ENCODE measurements at places on chromosomes 16 and 17.

DNA sequence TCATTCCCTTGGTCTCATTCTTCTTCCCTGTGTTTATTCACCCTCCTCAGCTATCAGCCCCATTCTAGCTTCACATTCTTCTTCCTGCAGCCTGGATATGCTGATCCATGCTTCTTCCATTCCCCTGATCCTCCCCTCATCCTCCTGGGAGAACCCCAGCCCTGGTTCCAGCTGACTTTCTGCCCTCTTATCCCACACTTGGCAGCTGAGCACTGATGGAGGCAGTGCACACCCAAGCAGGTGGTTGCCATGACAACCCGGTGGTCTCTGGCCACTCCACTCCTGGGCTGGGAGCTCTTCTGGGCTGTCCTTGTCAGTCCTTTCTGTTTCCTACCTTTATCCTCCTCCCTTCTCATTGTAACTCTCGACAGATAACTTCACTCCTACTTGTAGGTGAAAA, 16.7 kb upstream of the TUBG2 start:
- no peak for DNase-seq

- DNase-seq: no peak
Observed at GRCh38 chr17:20206068-20206467, 196.9 kb downstream of the SPECC1 start.

DNA sequence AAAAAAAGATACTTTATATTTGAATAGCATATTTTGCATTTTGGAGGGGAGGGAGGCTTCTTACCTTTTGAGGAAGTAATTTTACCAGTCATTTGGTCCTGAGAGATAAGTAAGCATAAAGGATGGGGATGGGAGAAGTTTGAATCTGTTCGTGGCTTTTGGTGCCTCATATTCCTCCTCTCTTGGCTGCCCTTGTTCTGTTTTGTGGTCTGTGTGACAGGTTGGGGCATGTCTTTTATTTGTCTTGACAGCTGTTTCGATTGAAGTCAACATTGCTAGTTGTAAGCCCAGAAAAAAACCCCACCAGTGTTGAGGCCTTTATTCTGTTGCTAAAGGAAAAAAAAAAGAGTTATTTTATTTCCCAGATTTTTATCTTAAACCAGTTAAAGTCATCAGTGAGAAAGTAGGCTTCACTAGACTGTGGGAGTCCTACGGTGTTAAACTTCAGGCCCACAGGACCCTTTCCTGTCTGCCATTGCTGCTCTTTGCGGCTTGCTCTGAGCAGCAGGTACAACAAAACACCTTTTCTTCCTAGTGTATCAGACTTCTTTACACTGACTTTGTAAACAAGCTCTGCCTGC, 11.4 kb downstream of the SLC7A6 start:
- no peak for DNase-seq

- no peak for DNase-seq
Observed at GRCh38 chr17:37736428-37736827, 8.4 kb downstream of the HNF1B start.

DNA sequence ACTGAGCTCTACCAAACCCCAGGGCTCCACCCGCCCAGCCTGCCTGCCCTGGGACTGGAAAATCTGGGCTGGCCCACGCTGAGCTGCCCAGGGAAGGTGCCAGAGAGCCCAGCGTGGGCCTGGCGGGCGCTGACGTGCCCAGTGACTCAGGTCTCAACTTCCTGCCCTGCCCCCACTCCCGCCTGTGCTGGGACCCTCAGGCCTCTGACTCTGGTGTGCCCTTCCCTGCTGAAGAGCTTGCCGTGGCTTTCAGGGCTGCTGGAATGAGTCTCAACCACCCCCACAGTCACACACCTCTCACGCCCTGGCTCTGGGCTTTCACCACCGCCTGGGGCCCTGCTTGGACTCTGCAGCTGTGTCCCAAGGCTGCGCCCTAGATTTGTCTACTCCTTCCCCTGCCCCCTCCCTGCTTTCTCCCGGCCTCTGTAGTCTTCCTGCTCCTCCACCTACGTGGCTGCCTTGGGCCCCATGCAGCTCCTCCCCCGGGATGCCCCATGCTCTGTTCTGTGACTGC, 10.4 kb downstream of the LLGL1 start:
- DNase-seq: no peak

DNA sequence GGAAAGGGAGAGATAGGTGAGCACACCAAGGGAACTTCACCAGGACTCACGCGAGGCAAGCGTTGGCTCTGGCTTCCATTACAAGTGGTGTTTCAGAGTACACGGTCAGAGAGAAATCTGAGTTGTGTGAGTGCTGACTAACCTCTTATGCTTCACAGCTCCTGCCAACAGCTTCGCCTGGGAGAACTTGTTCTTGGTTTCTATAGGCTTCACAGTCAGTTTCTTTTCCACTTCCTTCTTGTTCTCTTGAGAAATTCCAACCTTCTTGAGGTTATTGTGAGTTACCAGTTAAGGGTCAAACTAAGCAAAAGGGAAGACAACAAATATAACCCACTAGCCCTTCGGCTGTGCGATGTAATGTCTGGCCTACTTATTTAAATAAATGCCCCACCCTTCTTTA, 18.9 kb downstream of the PSME3IP1 start:
- no peak for DNase-seq

- no peak for DNase-seq
Observed at GRCh38 chr16:89712274-89712781, 8.4 kb downstream of the VPS9D1 start.

DNA sequence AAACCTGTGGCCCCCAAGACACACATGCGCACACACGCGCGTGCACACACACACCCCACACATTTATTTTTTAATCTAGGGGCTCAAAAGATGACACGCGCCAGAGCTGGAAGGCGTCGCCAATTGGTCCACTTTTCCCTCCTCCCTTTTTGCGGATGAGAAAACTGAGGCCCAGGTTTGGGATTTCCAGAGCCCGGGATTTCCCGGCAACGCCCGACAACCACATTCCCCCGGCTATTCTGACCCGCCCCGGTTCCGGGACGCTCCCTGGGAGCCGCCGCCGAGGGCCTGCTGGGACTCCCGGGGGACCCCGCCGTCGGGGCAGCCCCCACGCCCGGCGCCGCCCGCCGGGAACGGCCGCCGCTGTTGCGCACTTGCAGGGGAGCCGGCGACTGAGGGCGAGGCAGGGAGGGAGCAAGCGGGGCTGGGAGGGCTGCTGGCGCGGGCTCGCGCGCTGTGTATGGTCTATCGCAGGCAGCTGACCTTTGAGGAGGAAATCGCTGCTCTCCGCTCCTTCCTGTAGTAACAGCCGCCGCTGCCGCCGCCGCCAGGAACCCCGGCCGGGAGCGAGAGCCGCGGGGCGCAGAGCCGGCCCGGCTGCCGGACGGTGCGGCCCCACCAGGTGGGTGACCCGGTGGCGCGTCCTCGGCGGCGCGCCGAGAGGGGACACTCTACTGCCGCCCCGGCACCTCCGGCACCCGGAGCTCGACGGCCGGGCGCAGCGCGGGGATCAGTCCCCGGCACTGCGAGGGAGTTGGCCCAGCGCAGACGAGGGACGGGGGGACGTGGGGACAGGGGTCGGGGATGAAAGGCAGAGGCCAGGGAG, at the start of gene STAT5A:
STAT5A (plus strand) TSS at position 522 of the 826 bp plus-strand sequence. CDS start 914 bp downstream, outside the sequence.
- DNase-seq: no peak

GRCh38 chr16:87554754-87555427, 47.4 kb upstream of the JPH3 start:
- DNase-seq: no peak

- no peak for DNase-seq
Observed at GRCh38 chr16:83355570-83356218, 452.1 kb upstream of the HSBP1 start.

- no peak for DNase-seq
Observed at GRCh38 chr17:45777388-45777787, 6.7 kb upstream of the CRHR1 start.

GRCh38 chr17:71251951-71252350, 868.9 kb upstream of the SOX9 start:
- DNase-seq: no peak

GRCh38 chr16:15950161-15950854, 892 bp downstream of the ABCC1 start:
- DNase-seq: no peak

DNA sequence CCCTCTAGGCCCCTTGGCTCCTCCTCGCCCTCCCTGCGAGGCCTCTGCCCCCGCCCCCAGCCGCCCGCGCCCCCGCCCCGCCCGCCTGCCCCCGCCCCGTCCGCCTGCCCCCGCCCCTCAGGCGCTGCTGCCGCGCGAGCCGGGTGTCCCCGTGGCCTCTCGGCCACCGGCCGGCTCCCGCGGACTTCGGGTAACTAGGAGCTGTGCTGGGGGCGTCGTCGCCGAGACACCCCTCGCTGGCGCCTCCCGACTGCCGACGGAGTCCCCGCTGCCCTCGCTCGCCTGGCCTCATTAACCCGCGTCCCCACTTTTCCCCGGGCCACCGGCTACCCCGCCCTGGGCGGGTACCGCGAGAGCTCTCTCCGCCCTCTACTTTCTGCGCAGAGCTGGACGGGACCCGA, at the start of gene TLCD1:
TLCD1 (minus strand) TSS at position 8 of the 401 bp plus-strand sequence. CDS start 136 bp downstream, outside the sequence.
- DNase-seq: no peak

GRCh38 chr16:6732166-6732565, 600.5 kb upstream of the RBFOX1 start:
- no peak for DNase-seq

DNA sequence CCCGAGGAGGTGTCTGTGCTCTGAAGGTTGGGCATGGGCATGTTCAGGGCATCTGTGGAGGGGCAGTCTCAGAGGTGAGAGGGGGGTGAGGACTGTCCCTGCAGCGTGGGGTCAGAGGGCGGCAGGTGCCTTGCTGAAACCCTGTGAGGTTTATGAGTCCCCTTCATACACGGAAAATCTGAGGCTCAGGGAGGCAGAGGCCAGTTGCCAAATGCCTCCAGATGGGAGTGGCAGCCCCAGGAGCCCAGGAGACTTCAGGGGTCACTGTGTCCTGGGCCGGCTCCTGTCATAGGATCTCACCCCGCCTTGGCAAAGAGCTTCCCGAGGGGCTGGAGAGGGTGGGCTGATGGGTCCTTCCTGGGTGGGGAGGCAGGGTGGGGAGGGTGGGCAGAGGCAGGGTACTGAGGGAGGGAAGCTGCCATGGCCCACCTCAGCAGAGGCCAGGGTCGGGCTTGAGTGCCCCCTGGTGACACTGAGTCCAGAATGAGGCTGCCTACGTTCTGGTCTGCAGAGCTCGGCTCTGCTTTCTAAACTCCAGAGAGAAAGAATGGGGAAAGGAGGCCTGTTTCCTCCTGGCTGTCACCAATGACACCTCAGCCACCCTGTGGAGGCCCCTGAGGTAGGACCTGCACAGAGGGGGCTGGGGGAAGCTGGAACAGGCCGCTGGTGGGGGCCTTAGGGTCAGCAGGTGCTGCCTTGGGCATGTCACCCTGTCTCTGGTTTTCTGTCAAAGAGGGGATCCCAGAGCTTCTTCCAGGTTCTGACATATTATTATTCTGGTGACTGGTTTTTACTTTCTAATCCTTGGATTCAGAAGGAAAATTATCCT, 1.1 kb downstream of the LGALS9 start:
- no peak for DNase-seq

DNA sequence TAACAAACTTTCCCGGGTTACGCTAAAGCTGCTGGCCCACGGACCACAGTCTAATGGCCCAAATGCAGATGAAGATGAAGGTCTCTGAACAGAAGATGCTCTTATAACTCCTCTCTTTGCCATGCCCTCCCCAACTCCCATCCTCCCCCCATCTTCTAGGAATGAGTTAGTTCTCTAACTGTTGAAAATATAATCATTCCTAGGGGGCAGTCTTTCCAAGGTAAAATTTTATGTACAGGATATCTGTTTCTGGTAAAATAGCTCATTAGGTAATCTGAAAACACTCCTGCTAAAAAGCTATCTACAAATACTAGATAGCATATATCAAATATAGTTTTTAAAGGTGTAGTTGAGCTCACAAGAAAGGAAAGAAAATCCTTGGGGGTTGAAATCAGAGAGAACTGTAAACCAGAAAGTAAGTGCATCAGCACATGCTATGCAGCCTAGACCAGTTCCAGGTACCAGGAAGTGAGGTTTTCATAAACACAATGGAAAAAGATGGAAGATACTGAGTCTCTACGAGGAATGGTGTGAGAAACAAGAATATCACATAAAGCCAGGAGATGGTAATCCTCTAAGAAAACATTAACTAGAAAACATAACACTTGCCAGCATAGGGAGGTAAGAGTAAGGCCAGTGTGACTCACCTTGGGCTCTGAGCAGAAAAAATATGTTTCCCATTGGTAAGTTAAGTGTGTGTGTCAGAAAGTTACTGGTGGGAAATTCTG, 38.1 kb downstream of the CMC2 start:
- DNase-seq: no peak

DNA sequence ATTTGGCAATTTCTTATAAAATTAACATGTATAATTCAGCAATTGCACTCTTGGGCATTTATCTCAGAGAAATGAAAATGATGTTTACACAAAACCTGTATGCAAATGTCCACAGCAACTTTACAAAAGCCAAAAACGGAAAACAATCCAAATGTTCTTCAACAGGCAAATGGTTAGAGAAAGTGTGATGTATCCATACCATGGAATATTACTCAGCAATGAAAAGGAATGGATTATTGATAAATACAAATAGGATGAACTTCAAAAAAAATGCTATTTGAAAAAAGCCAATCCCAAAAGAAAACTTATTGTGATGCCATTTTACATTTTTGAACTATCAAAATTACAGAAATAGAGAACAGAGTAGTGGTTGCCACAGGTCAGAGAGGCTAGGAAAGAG, 37.2 kb upstream of the ABCA10 start:
- no peak for DNase-seq

- no peak for DNase-seq
Observed at GRCh38 chr17:56851008-56851407, 17.1 kb downstream of the DGKE start.

DNA sequence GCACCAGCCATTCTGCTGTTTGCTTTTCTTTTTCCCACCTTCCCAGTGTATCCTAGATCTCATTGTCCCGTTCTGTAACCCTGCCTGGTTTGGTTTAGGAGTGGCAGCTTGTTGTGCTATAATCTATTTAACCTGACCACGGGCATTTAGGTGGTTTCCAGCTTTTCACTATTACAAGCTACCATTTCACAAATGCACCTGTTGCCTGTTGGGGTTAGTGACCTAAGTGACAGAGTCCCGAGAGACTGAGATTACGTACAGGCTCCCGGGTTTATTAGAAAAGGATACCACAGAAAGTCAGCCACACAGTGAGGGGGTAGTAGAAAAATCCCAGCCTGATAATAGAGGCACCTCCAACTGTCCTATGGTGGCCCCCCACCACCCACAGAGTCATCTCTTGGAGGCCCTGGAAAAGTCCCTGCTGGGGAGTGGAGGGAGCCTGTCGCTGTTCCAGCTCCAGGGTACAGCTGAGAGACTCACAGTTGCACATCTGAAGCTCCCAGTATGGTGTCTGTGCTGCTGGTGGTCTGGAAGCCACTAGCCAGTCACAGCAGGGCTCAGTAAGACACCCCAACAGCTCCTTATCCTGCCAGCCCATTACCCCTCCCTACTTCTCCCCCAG, 21.2 kb downstream of the CLEC16A start:
- no peak for DNase-seq

DNA sequence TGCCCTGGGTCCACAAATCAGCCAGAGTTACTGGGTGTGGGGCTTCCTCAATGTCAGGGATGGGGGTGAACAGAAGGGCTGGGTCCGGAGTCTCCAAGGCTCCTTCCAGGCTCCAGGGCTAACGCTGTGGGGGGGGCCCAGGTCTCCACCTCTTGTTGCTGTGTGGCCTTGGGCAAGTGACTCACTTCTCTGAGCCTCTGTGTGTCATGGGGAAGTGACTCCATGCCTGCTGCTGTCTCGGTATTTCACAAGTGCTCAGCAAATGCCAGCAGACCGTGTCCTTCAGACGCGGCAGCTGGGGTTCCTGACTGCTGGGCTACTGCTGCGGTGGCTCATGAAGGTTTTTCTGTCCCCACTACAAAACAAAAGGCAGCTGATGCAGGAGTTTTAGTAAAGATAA, 26.6 kb downstream of the JPH3 start:
- DNase-seq: no peak

GRCh38 chr17:46106966-46107644, 86.1 kb downstream of the KANSL1 start:
- DNase-seq: no peak
